Psoas muscle (tissue), 8 donors: ENCODE measurements at places on chromosomes 12 and 14. TPM values are rescaled to one million over a fixed set of nuclear protein-coding genes. Genes with fewer than 3 reads are reported as not detected.

The KITLG gene
- 3.1 TPM for polyA plus RNA-seq

The PTGDR gene
- polyA plus RNA-seq = 0.11 TPM

The MORN3 gene
- not detected for polyA plus RNA-seq

The GRIN2B gene
- not detected for polyA plus RNA-seq

The SCNN1A gene
- 0.39 TPM for polyA plus RNA-seq

The TMEM233 gene
- 125 TPM for polyA plus RNA-seq
